Erythroblast (primary cell): ENCODE measurements at places on chromosomes 2 and 18.

GRCh38 chr2:3780477-3781402 is 77.4 kb downstream of the DCDC2C start:
- peak; percentile 47 for DNase-seq

- no peak for DNase-seq
Observed at GRCh38 chr2:231680285-231680991, 27.9 kb upstream of the PTMA start.

DNA sequence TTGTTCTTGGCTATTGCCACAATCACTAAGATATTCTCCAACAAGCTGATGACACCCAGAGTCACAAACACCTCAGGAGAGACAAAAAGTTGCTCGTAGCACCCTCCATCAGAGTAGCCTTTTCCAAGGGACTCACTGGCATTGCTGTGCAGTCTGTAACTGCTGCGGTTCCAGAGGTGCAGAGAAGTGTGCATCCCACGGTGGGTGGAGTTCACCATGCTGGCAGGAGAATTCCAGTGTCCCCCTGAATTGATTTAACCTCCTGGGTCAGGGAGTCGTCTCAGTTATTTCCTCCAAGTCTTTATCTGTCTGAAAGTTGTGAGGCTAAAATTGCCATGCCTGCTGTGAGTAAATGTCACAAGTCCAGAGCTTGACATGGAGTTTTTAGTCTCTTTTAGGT is 443 bp downstream of the MC4R start:
- DNase-seq: no peak

- peak; percentile 54 for DNase-seq
Observed at GRCh38 chr2:42328148-42328833, 32.7 kb downstream of the COX7A2L start.

GRCh38 chr2:15170070-15170775 is 390.9 kb downstream of the NBAS start:
- no peak for DNase-seq

- DNase-seq: no peak
Observed at GRCh38 chr2:60555783-60556139, 2.3 kb upstream of the BCL11A start.

DNA sequence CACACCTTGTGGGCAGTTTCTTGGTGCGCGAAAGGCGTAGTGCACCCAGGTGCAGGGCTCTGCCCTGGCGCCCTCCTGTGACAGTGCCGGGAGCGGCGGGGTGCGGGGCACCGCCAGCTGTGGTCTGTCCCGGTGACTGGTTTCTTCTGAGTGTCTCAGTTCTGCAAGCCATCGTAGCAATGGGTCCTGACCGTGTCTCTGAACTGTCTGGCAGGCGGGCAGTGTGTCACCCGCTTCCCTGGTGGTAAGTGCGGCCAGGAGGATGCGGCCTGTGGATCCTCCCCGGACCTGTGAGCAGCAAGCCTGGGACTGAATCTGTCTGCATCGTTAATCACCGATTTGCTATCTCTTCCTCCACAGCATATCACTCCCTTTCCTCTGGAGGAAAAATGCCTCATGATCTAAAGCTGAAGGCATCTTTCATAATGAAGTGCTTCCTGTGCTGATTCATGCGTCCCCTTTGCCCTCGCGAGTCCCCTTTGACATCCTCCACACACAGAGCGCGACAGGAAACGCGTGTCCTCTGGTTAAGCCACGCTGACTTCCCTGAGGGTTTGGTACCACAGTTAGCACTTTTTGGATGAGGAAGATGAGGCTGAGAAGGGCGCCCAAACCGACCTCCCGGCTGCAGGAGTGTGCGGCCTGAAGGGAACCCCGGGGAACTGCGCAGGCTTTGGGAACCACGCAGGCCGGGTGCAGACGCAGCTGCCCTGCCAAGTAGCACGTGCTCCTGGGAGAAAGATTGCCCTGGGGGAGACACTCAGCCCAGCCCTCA is 416.0 kb upstream of the HS6ST1 start:
- no peak for DNase-seq

DNA sequence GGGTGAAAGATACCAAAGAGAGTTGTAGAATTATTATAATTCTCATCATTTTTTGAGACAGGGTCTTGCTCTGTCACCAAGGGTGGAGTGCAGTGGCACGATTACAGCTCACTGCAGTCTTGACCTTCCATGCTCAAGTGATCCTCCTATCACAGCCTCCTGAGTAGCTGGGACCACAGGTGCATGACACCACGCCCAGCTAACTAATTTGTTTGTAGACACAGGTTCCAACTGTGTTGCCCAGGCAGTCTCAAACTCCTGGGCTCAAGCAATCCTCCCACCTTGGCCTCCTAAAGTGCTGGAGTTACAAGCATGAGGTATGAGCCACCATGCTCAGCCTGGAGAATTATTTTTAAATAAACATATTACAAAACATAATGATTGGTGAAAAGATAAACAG is 92.8 kb upstream of the MSH6 start:
- no peak for DNase-seq

- DNase-seq: no peak
Observed at GRCh38 chr2:178029342-178029741, 43.2 kb downstream of the PDE11A start.

DNA sequence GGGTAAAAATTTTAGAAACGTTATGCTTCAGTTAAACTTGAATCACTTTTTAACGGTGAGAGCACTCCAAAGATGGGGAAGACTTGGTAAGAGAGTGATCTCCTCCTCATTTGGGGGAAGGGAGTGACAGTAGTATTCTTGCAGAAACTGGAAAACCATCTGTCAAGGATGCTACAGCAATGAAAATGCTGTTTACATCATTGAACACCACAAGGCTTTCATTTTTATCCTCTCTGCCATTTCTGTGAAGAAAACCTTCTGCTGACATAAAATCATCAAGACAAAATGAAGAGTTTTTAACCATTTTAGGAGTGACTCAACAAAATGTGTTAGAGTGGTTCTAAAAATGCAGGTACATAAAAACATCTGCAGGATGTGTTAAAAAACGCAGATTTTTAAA is 38.1 kb downstream of the CDH2 start:
- DNase-seq: no peak

DNA sequence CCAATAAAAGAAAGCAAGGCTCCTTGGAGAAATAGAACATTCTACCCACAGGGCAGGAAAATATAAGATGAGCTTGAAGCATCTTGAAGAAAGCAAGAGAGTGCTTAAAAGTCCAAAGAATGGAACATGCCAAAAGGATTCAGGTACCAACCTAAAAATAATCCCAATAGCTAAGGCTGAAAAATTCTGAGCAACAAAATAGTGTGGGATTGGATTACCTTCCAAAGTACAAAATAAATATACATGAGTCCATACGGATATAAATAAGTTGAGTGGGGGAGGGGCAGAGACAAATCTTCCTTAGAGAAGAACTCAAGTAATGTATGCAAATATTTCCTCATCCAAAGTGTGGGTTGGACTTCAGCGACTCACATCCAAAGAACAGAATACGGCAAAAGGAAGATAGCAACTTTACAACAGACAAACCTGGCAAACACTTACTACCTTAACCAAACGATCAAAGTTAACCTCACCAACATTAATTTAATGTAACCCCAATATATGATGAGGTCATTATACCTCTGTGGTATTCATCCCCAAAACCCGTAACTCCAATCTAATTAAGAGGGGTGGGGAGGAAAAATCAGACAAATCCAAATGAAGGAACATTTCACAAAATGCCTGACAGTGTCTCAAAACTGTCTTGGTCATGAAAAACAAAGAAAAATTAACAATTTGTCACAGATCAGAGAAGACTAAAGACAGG is 26.9 kb downstream of the MEMO1 start:
- no peak for DNase-seq

GRCh38 chr2:185074156-185074555 is 475.8 kb downstream of the ZNF804A start:
- DNase-seq: no peak

- DNase-seq: no peak
Observed at GRCh38 chr2:225463449-225463848, 63.9 kb downstream of the NYAP2 start.

GRCh38 chr2:71244302-71244660 is 17.4 kb upstream of the PAIP2B start:
- no peak for DNase-seq

- DNase-seq: no peak
Observed at GRCh38 chr2:241563981-241564595, 5.5 kb downstream of the BOK start.

- no peak for DNase-seq
Observed at GRCh38 chr2:176637486-176638166, 368.4 kb downstream of the MTX2 start.

- peak; percentile 63 for DNase-seq
Observed at GRCh38 chr2:179410552-179411356, 146.1 kb upstream of the SESTD1 start.

GRCh38 chr2:221572821-221573429 is 821 bp upstream of the EPHA4 start:
- peak; percentile 54 for DNase-seq

DNA sequence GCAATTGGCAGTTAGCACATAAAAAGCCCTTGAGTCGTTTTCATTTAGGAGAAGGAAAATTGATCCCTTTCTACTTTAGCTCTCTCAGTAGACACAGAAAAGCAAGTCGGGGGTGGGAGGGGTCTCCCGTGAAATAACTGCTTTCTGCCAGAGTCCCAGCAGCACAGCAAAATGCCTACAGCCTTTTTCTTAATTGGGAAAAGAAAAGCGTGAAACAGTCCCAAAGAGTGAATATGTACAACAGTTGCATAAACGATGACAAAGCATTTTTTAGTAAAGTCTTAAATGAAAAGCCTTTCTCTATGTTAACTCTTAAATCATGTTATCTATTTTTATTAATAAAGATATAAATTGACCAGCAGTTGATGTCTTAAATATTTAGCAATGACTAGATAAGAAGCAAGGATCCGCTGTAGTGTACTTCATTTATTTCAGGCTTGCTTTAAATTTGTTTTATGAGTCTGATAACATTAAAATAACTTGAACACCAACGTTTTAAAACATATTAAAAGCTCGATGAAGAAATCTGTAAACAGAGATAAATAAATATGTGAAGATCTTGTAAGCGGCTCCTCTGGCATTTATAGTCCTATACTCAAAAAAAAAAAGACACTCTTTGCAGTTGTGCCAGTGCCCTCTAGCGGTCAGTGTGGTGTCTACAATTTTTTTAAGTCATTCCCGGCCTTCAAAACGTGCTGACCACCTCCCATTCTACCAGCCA is 42.3 kb upstream of the ATIC start:
- DNase-seq: peak; percentile 71

- no peak for DNase-seq
Observed at GRCh38 chr2:46549166-46549844, 69.9 kb downstream of the TMEM247 start.

DNA sequence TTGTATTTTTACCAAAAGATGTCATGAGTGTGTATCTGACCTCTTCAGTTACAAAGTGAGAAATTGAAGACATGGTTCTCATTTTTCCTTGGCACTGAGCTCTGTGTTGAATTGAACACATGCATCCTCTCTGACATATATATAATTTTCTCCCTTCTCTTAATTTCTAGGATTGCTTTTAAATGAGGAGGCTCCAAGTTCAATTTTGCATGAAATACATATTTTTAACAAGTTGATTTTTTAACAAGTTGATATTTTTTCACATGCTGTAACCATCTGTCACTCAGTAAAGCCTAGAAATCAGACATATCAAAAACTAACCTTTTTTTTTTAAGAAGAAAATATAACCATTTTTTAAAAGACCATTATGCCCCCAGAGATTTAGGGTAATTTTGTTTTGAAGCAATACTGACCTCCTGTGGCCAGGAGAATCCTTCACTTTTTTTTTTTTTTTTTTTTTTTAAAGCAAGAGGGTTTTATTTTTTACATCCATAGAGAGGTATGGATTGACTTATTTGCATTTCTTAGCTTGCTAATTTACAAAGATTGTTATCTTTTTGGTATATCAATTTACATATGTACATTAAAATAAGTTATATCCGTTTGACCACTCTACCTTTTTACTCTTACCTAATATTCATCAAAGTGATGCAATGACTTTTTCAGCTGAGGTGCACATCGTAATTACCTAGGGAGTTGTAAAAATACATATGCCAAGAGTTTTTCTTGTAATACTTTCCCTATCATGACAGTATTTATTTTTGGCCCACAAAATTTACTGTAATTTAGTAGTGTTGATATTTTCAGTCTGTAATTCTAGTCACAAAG is 161.8 kb downstream of the SOCS6 start:
- peak; percentile 20 for DNase-seq

- no peak for DNase-seq
Observed at GRCh38 chr18:8423051-8423557, 186.1 kb upstream of the RAB12 start.

DNA sequence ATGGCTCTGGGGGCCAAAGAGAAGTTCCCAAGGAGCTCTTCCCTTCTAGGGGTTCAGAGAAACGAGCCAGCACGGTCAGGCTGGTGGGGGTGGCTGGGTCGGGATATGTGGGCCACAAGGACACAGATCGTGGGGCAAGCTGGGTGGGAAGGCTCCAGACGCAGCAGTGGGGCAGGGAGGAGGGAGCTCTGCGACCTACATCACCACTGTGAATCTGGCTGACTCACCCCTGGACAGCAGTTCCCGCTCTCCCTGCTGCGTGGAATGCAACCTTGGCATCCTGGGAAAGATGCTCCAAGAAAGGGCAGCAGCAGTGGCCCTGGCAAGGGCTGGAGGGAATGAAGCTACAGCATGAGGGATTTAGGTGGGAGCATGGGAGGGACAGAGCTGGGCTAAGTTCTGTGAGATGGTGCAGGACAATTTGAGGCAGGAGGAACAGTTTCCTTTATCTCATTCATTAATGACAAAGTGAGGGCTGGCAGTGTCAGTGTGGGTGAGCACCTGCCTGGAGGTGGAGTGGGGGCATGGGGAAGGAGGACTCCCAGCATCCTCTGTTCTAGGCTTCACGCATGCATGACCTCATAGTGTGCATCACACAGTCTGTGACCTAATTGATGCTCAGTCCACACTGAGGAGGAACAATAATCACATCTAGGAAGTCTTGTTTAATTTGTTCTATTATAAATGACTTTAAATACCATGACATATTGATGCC is 25.0 kb downstream of the CELF4 start:
- DNase-seq: no peak

DNA sequence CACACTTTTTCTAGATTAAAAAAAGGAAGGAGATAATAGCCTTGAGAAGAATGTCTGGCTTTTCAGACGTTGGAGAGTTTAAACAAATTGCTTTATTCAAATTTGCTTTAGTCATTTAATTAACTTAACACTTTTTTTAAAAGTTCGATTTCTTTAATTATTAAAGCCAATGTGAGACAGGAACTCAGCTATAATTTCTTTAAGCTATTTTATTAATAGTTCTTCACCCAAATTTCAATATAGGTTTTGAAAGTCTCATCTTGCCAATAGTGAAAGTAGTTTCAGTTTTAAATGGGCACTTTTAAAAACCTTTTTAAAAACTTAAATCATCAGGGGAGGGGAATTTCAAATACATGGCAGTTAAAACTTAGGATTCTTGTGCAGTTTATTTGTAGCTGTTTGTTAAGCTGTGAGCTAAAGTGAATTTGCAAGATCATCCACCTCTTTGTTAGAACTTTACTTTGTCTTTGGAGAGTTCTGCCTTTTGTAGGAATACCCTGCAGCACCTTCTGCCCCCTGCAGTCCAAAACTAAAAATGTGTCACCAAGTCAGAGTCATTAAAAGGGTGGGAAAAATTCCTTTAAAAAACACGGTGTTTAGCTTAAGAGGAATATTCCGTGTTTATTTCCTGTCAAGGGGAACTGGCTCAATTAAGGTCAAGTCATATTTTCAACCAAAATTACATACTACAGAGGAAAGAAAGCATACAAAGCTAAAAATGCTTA is 4.6 kb downstream of the TGIF1 start:
- peak; percentile 85 for DNase-seq

- DNase-seq: no peak
Observed at GRCh38 chr2:227407591-227408151, 19.9 kb upstream of the SCYGR1 start.
